ENCODE measurements at places on chromosomes 2 and 18.

GRCh38 chr18:27843783-27844777 is 332.9 kb downstream of the CDH2 start:
- DNase-seq, result no peak

DNA sequence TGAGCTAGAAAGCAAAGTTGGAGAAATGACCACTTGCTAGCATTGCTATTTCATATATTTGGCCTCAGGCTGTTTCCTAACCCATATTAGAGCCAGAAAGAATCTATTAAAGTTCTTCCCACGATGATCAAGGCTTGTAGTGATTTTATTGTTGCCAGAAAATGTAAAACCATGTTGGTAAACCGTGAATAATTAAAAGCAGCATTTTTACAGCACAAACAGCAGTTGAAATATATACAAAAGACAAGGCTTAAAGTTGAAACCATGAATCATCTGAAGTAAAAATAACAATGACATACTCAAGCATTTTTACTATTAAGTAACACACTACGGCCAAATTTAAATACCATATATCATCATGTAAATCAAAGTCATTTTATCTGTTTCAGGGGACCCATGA is 27.7 kb upstream of the DSC3 start:
- no peak for DNase-seq

DNA sequence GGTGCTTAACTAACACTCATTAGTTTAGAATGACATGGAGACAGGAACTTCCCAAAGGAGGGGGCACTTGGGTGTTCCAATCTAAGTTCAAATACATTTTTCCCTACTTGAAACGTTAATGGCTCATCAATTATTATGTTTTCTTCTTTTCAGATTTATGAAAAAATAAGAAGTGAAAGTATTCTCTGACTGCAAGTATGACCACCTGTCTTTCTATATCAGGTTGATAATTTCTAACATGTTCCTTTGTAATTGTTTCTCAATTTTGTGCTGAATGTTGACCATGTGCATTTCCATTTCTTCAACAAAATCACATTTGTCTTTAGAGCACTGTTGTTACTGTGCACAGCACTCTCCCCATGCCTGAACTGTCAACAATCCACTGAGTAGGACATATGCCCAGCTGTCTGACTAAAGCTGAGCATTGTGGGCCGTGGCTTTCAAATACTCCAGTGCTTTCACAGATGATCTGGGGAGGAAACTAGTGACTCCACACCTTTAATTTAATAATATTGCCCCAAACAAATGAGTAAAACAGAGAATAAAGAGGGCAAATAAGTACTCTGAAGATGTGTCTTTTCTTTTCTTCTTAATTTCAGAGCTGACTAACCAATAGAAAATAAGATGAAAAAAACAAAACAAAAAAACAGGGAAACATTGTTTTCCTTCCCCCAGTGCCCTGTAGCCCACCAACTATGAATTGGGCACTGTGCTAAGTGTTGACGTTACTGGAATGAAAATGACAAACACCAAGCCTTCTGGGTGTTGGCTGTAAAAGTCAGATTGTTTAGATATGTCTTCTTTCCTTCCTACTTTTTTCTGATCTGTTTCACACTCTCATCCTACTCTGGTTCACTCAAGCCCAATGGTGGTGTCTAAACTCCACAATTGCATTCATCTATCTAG is 16.0 kb downstream of the LANCL1 start:
- no peak for DNase-seq

- no peak for DNase-seq
Measured at GRCh38 chr18:34808389-34808788, 98.3 kb downstream of the DTNA start.

DNA sequence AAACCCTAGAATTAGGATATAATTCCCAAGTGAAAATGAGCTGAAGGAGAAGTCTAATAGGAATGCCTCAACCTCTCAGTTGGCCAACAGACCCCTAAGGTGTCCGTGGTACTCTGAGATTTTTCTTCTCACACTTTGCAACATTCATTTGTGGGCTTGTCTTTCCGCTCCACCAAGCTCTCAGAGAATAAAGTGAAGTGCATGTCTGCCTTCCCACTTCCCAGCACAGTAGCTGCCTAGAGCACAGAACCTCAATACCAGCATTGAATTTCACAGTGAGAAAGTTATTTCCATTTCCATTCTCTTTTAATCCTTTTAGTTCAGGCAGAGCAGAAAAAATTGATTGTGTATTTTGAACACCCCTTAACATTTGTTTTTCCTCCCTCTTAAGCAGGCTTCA is 451.8 kb downstream of the TGIF1 start:
- DNase-seq, result no peak

All from NCI-H2171 (cell line).